Activated naive CD4-positive, alpha-beta T cell treated with anti-CD3 and anti-CD28 coated beads for 36 hours (primary cell): ENCODE measurements at places on chromosomes 4 and X. TPM values are rescaled to one million over a fixed set of nuclear protein-coding genes. Genes with fewer than 3 reads are reported as not detected.

The NXT2 gene
- 14.9 TPM for total RNA-seq

The UGT2B15 gene
- not detected for total RNA-seq

The ABCG2 gene
- total RNA-seq: 0.35 TPM

The FANCB gene
- total RNA-seq: 16.5 TPM

The GNRHR gene
- not detected for total RNA-seq

The KLHL15 gene
- 20.6 TPM for total RNA-seq

The BMP15 gene
- not detected for total RNA-seq

The KDR gene
- not detected for total RNA-seq

The CXorf65 gene
- 7.7 TPM for total RNA-seq

The TKTL2 gene
- total RNA-seq: not detected
